ENCODE measurements at places on chromosomes 13 and 19.

DNA sequence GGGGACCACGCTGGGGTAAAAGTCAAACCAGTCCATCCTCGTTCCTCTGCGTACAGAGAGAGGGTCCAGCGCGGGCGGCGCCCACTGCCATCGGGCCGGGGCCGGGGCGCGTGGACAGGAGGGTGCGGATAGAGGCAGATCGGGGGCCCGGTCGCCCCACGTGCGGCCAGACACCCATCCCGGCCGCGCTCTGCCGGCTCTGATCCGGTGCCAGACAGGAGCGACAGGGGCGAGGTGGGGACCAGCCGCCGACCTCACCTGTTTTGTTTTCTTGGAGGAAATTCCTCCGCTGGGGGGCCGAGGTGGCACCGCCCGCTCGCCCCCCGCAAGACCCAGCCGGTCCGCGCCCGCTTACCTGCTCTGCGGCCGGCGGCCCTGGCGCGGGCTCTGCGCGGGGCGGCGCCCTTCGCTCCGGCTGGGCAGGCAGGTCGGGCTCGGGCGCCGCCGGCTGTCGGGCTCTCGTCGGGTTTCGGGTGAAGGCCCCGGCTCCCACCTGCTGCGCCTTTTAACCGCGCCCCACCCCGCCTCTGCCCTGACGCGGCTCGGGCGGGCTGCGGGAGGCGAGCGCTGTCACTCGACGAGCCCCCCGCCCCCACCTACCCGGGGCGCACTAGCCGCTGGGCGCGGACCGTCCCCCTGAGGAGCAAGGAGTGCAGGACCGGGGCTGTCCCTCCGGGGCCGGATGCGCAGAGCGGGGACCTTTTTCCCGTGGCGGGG, at the start of gene GJB6:
Gene GJB6 (minus strand): TSS at position 481 of the 717 bp plus-strand sequence. CDS start 8,839 bp downstream, outside the sequence.
- no peak for DNase-seq

GRCh38 chr13:31223640-31224039, 23.9 kb downstream of the B3GLCT start:
- DNase-seq: no peak

DNA sequence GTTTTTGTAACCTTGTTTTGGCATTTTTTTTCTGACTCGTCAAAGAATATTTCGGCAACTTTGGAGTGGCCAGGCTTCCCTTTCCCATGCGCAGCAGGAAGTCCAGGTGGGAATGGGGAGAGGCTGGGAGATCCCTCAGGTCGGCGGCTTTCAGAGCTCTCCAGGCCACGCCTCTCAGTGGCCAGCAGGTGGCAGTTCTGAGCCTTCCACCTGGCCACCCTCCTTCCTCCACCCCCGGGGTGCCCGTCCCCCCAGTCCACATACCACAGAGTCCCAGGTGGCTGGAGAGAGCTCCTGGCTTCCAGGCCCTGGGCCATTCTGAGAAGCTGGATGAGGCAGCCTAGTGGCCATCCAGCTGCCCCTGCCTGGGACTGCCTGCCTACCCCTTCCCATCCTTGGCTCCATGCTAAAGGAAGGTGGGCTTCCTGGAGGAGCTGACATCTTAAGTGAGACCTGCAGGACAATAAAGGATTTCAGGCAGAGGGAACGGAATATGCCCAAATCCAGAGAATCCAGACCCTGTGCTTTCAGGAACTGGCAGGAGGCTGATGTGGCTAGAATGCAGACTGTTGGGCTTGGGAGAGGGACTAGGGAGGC, 46.3 kb downstream of the CCNE1 start:
- no peak for DNase-seq

DNA sequence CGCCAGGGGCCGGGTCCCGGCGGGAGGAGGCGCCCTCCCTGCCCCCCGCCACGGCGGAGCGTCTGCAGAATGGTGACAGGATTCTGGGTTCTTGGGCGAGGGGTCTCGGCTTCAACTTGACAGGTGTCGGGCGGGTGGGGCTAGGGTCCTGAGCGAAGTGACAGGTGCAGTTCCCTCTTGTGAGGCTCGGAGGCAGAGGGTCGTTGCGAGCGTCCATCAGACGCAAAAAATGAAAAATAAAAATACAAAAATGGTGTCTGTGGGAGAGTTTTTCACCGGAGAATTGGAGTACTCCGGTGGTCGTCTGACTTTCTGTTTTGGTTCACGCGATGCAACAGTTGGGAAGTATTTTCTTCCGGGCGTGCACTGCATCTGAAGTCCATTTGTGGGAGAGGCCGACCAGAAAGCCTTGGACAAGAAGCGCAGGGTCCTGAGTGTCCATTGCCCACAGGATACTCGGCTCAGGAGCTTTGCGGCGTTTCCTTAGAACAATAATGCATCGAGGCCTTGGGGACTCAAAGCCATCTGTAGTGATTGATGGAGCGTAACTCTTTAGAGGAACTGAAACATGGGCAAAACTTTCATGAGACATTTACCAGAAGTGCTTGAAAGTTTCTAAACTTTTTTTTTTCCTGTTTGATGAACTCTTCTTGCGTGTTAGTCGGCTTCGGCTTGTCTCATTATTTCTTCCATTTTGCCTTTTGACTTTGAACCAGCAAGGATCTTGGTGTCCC, 759 bp downstream of the RB1 start:
- DNase-seq: peak; percentile 73

GRCh38 chr19:28444362-28444761, 768.6 kb downstream of the UQCRFS1 start:
- no peak for DNase-seq

GRCh38 chr19:2223959-2224358, 12.2 kb downstream of the PLEKHJ1 start:
- no peak for DNase-seq
